ENCODE measurements at places on chromosomes 4 and X.
A peak's percentile ranks its signal among the peaks of the same experiment; 100 is the strongest.

DNA sequence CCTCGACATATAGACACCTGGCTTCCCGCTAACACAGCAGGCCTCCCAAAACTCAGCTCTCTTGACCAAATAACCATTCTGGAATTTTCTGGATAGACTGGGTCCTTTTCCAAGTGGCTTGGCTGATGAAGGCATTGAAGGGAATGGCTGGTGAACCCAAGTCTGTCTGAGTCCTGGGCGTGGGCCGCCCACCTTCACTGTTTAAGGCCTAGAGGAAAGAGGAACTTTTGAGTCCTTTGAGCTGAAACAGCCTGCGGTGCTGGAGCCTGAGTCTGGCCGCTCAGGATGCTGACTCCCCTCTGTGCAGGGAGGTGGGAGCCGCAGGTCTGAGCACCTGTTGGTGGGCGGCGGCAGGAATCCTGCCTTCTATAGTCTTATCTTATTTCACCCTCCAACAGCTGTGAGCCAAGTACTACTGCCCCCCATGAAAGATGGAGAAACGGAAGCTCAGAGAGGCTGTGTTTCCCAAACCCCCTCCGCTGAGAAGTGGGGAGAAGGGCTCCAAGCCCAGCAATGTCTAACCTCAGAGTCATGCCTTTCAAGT, 23.4 kb downstream of the ACOX3 start:
- DNase-seq, result no peak

DNA sequence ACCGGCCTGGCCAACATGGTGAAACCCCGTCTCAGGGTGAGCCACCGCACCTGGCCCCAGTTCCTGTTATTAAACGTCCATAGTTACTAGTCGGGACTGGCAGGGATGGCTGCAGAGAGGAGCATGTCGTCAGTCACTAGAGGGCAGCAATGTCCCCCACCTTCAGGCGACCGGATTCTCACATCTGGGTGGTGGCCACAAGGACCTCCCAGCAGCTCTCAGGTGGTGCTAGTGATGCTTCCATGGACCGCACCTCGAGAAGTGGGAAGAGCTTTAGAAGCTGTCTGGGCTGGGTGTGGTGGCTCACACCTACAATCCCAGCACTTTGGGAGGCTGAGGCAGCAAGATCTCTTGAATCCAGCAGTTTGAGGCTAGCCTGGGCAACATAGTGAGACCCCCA, 13.3 kb upstream of the IL3RA start:
- peak; percentile 48 for DNase-seq

- DNase-seq, result no peak
Measured at GRCh38 chr4:25950461-25951389, 36.7 kb downstream of the SMIM20 start.

DNA sequence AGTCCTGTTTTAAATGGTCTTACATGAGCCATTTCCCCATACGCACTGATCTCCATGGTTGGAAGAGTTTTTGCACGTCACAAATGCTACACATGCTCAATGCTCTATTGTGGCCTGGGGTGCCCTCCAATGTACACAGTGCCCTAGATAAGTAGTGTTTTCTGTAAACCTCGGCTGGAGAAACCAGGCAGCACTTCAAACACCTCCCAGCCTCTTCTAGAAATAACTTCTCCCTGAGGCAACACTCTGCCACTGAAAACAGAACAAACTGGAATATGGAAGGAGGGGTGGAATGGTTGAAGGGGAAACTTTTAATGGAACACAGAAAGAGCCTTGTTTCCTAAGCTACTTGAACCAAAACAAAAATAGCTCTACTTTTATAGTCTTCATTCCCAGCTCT, 123.9 kb upstream of the CBR4 start:
- no peak for DNase-seq

DNA sequence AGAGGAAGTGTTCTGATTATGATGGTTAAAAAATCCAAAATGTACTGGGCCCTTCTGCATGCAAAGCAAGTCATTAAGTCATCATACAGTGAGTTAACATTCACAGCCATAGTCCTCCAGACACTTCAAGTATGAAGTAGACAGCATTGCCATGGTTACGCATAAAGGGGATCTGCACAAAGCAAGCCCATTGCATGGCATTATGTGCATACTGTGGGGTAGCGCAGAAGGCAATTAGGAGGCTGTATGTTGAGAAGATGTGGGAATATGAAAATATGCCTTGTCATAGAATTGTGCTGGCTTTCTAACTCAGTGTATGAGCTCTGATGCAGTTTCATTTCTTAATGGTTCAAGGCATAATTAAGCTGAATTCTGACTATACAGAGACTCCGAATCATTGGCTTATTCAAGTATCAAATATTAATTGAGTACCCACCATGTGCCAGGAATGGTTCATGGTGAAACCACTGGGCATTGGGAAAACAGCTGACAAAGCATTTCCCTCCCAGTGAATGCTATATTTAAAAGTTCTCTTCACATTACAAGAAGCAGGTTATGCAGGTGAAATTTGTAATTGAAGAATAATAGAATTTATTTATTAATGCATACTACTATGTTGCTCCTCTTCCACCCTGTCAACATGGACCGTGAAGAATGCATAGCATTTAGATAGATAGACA, 588.9 kb downstream of the ZNF674 start:
- DNase-seq, result no peak

- no peak for DNase-seq
Measured at GRCh38 chr4:47914926-47915237, 499 bp upstream of the NFXL1 start.

DNA sequence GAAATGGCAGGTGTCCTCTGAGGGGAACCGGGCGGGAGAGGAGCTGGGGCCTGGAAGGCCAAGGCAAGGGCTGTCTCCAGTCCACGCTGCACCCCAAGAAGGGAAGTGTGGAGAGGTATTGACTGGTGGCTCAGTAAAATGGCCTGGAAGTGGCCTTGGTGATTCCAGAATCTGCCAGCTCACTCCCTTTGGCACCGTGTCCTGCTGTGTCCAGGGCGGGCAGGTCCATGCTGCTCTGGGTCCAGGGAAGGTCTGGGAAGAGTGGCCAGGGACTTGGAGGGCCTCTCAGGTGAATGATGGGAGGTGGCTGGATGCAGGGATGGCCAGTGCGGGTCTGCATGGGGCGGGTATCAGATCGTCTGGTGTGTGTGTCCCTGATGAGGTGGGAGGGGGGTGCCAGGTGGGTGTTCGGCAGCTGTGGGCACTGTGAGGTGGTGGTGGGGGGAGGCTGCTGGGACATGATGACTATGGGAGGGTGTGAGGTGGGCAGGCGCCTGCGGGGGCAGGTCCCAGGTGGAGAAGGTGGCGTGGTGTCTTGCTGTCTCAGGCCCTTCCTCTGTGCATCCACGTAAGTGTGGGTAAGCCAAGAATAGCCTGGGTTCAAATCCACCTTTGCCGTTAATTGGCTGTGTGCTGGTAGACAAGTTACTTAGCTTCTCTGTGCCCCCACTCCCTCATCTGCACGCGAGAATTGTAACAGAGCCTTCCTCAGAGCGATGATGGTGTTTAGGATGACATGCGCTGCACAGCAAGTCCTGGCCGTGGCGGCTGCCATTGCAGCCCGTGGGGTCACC, 17.7 kb downstream of the RGS12 start:
- no peak for DNase-seq

GRCh38 chr4:2287594-2287915, 25.6 kb upstream of the MXD4 start:
- no peak for DNase-seq

DNA sequence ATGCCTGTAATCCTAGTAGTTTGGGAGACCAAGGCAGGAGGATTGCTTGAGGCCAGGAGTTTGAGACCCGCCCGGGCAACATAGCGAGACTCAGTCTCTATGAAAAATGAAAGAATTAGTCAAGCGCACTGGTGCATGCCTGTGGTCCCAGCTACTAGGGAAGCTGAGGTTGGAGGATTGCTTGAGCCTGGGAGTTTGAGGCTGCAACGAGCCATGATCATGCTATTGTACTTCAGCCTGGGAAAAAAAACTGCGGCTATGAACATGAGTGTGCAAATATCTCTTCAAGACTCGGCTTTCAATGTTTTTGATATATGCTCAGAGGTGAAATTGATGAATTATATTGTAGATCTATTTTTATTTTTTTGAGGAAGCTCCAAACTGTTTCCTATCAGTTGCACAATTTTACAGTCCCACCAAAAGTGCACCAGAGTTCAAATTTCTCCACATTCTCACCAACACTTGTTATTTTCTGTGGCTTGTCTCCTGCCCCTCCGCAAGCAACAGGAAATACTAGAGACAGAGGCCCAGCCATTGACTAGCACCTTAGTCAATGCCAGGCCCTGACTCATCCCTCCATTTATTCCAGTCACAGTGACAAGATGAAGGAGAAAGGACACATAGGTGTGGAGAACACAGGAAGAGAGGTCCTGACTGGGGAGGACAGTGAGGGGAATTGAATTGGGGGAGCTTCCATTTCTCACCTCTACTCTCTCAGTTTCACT, 33.1 kb upstream of the ZNF41 start:
- DNase-seq, result no peak

DNA sequence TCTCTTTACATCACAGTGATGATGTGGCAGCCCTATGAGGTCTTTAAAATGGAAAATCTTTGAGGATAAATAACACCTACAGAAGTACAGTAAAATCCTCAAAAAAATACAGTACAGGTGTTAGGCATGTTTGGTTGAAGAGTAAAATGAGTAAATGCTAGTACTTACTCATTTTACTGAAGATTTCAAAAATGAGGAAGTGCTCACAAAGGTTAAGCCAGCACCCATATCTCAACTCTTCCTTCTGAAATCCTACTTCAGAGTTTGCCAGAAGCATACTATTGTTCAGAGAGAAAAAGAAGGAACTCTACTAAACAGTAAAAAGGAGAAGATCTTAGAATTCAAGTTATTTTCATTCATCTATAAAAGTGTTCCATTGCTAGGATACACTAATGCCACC, 130.9 kb downstream of the CBR4 start:
- DNase-seq, result no peak

DNA sequence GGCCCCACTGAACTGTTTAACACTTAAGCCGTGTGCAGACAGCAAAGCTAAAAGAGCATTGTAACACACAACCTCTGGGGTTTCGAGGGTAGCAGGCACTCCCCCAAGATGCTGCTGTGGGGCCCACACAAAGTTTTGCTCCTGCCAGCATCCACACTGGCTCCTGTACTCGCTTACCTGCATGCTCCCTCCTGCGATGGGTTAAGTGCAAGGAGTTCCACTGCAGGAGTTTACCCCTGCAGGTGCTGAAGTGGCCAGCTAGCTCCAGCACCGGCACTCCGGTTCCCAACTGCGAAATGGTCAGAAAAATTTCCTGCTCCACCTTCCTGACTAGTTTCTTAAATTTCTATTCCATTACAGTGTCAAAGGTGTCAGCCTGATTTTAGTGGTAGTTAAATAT, 443.5 kb downstream of the PCDH10 start:
- no peak for DNase-seq

DNA sequence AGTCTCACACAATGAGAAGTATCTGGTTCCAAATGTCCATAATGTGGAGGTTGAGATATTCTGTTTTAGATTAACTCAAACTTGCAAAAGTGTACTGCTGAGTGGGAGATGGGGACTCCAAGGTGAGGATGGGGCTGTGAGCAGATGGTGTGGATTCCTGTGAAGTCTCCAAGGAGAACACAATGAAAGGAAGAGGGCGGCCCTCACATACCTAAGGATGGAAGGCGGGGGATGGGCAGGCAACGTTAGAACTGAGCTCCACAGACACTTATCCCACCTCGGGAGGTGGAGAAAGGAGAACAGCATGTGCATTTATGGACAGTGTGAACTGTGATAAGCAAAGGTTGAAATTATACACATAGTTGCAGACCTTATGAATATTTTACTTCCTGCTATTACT, 9.9 kb upstream of the SPATA4 start:
- DNase-seq, result no peak

DNA sequence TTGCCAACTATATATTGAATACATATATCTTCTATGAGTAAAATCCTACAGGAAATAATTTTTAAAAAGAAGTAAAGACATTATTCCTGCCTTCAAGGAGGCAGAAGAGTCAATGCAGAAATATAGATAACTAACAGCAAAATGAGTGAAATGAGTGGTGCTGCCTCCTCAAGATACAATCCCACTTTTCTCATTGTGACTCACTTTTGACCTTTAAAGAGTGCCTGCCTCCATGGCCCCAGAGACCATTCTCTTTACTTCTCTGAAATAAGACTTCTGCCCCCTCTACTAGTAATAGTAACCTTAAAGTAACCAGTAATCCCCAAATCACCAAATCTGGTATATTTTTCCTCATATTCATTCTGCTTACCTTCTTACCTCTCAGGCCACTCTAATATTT, 15.5 kb downstream of the SLC10A7 start:
- DNase-seq, result no peak

DNA sequence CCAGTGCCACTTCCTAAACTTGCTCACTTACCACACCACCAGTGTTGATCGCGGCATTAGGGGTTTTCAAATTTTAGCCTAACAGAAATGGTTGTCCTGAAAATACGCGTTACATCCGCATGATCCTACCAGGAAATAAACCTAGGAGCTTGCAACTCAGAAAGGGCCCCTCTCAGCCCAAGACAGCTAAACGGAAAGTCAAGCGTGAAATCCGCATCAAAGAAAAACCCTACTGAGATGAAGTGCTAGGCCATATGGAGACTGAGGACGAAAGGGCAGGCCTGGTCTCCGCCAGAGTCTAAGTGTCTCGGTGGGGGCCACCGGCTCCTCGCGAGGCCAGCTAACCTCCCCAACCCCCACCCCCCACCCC, 626 bp downstream of the YTHDC1 start:
- no peak for DNase-seq

DNA sequence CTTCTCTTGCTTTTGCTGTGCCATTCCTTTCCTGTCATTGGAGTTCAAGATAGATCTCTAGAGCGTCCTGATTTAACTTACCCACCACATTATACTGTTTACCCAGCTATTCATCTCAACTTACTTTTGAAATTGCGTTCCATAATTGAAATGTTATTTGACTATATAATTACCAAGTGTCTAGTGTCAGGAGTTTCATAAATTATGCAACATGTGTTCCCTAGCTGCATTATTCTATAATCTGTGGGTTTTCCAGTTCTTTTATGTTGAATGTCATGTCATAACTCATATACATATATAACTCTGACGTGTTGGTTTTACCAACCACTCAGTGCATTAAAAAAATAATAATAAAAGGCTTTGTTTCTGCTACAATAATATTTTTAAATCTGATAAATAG, 285.9 kb upstream of the ARSJ start:
- no peak for DNase-seq

DNA sequence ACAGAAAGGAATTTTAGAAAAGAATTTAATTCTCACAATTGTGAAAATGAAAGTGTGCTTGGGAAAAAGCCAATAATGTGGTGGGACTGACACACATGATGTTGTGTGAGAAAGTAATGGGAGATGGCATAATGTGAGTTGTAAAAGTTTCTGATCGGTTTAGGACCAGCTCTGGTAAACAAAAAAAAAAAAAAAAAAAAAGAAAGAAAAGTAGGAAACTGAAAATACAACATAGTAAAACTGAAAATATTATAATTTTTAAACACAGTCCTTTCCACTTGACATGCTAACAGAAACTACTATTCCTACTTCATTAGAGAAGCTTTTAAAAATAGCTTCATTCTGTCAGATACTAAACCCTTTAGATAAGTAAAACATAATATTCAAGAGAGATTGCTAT, 28.2 kb downstream of the RAP1GDS1 start:
- DNase-seq, result peak; percentile 6

Measured in CD4-positive, alpha-beta memory T cell (primary cell).